ENCODE measurements at places on chromosomes 13 and 19. TPM values are rescaled to one million over a fixed set of nuclear protein-coding genes. Genes with fewer than 3 reads are reported as not detected.

ZNF709 gene
- 1.7 TPM for total RNA-seq

SOX1 gene
- total RNA-seq: not detected

TUBA3C gene
- not detected for total RNA-seq

KRTDAP gene
- not detected for total RNA-seq

DNA sequence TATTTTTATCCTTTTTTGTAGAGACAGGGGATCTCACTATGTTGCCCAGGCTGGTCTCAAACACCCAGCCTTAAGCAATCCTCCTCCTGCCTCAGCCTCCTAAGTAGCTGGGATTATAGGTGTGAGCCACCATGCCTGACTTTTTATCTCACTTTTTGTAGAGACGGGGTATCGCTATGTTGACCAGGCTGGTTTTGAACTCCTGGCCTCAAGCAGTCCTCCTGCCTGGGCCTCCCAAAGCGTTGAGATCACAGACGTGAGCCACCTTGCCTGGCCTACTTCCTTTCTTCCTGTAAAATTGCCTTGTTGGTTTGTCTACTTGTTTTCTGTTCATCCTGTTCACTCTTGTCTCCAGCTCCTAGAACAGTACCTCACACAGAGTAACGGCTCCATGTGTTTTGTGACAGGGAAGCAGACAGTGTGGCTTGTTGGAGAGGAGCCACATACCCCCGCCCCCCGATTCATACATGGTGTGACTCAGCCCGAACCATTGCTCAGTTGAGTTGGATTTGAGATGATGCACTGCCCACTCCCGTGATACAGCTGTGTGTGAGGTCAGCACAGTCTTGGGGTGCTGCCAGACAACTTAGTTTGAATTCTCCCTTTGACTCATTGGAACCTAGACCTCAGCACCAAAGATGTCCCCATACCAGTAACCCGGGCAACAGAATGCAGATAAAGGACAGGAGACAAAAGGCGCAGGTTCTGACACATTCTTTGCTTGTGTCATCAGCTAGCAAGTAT, 34.2 kb downstream of the GPR42 start:
- no peak for DNase-seq

- DNase-seq: no peak
These were observed 19.8 kb upstream of the GNA15 start for GRCh38 chr19:3115916-3116602.

- DNase-seq: no peak
These were observed 13.9 kb upstream of the EIF3G start for GRCh38 chr19:10133596-10133995.

GRCh38 chr13:106385654-106386053, 149.8 kb downstream of the EFNB2 start:
- no peak for DNase-seq

All from activated CD8-positive, alpha-beta T cell treated with anti-CD3 and anti-CD28 coated beads, Interleukin-2, amount 10 ng/mL, durations not matched to agents 7 days and 5 days (primary cell).